ENCODE measurements at places on chromosomes 11 and 22.
A peak's percentile ranks its signal among the peaks of the same experiment; 100 is the strongest.

DNA sequence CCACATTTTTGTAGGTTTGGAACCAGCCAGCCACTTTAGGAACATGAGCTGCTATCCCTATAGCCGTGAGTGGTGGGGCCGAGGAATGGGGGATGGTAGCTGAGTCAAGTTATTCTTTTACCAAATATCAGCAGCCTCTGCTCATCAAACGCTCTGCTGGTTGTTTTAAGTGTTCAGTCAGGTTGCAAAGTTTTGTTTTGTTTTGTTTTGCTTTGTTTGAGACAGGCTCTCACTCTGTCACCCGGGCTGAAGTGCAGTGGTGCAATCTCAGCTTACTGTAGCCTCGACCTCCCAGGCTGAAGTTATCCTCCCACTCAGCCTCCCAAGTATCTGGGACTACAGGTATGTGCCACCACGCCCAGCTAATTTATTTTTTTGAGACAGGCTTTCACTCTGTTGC lies 14.4 kb downstream of the CABIN1 start:
- DNase-seq = no peak

DNA sequence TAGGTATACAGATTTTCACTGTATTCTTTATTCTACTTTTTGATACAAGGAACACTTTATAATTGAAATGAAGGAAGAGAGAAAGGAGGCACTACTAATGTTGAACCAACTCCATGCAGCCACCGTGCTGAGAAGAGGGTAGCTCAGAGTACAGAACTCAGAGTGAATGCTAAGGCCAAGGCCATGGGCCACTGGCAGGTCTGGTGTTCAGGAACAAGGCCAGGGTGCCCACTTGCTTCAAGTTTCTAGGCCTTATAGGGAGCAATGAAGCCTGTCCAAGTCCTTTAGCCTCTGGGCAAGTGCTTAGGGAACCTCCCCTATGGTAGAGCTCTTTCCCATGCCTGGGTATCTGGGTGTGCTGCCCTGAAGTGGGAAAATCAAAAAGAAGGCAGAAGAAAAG lies 235.0 kb downstream of the TENM4 start:
- no peak for DNase-seq

- no peak for DNase-seq
Observed at GRCh38 chr11:57240007-57240406, 3.0 kb upstream of the APLNR start.

- DNase-seq = no peak
Observed at GRCh38 chr22:47783433-47784366, 1021.2 kb downstream of the TBC1D22A start.

GRCh38 chr11:65915101-65915820 lies 3.6 kb downstream of the C11orf68 start:
- peak; percentile 69 for DNase-seq

GRCh38 chr22:46096706-46097230 lies 53.6 kb upstream of the PPARA start:
- no peak for DNase-seq

DNA sequence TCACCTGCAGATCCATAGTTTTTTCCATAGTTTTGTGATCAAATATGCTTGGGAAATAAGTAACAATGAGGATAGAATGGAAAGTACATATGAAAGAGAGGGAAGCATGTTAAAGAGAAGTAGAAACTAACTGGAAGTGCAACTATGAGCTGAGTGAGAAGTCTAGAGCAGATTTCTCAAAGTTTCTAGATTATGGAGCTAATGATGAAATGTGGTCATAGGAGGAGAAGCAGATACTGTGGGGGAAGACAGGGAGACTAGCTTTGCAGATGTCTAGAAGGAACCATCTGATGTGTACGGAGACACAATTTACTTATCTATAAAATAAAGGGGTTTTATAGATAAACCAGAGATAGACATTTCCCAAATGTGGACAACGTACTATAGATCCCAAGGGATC lies 37.1 kb downstream of the RELT start:
- DNase-seq = no peak

DNA sequence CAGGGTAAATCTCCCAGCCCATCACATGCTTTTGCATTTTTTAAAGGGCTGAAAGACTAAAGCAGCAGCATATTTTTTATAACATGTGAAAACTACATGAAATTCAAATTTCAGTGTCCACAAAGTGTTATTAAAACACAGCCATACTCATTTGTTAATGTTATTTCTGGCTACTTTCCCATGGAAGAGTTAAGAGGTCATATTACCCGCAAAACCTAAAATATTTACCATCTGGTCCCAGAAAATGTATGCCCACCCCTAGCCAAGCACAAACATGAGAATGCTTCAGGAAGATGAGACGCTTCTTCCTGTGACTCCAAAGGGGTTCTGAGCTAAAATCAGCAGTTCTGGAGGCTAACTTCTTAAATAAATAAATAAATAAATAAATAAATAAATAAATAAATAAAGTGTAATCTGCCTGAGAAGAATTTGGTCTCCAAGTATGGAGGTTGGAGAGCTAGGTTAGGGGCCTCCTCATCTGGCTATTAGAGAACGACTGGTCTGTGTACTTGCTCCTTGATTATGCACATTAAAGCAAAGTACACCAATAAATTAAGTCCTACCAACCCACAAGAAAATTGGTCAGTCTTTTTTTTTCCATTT lies 9.7 kb downstream of the IMMP1L start:
- DNase-seq = no peak

DNA sequence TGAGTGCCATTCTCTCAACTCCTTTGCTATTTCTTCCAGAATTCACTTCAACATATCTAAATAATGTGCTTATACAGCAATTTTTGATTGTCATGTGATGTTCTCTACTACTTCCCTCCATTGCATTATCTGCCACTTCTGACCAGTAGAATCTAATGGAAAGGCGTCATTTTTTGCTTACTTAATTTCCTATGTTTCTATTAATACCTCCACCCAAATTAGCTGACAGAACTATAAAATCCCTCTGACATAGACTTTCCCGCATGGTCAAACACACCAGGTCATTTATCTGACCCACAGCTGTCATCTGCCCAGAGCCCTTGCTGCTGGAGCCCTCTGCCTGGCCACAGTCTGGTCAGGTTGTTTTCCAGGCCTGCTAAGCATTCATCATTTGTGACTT lies 258.6 kb upstream of the NARS2 start:
- DNase-seq = no peak

- DNase-seq = no peak
Observed at GRCh38 chr22:45893516-45893915, 83.4 kb downstream of the WNT7B start.

DNA sequence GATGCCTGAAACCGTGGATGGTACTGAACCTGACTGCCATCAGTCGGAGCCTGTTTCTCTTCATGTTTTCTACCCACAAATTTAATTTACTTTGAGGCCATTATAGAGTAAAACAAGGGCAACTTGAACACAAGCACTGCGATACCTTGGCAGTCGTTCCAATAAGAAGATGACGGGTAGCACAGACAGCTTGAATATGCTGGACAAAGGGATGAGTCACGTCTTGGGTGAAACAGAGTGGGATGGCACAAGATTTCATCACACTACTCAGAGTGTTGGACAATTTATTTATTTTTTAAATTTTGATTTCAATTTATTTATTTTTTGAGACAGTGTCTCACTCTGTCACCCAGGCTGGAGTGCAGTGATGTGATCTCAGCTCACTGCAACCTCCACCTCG lies 5.7 kb downstream of the DIXDC1 start:
- DNase-seq = no peak

- DNase-seq = no peak
Observed at GRCh38 chr11:134598368-134598767, 186.3 kb upstream of the B3GAT1 start.

DNA sequence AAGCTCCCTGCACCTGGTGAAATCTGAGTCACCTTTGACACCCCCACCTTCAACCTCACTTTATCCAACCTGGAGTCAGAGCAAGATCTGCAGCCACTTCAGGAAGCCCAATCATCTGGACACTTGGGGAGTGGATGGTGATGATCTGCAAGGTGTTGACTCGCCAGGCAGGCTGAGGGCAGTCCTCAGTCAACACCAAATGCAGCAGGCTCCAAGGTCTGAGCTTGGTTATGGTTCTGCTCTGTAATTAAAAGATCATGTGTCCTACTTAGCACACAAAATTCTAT lies 446.9 kb downstream of the BRD1 start:
- DNase-seq = no peak

DNA sequence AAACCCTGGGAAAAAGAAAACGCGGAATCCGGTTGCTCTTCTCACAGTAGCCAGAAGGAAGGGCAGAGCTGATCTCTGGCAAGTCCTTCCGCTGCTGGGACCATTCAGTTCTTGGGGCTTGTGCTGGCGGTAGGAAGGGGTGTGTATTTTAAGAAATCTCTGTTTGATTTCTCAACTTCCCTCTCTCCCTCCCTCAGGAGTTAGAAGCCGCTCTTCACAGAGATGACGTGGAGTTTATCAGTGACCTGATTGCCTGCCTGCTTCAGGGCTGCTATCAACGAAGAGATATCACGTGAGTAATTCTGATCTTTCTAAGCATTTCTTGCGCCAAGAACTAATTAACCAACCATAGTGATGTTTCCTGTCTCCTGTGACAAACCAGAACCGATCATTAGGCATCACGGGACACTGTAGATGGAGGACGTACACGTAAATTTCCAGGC lies 85.9 kb upstream of the SLC25A18 start:
- DNase-seq = peak; percentile 22

- peak; percentile 83 for DNase-seq
Observed at GRCh38 chr22:31969789-31970489, 25.6 kb downstream of the YWHAH start.

GRCh38 chr11:35343033-35343598 lies 76.2 kb downstream of the SLC1A2 start:
- no peak for DNase-seq

- DNase-seq = no peak
Observed at GRCh38 chr11:35282221-35282882, 137.0 kb downstream of the SLC1A2 start.

DNA sequence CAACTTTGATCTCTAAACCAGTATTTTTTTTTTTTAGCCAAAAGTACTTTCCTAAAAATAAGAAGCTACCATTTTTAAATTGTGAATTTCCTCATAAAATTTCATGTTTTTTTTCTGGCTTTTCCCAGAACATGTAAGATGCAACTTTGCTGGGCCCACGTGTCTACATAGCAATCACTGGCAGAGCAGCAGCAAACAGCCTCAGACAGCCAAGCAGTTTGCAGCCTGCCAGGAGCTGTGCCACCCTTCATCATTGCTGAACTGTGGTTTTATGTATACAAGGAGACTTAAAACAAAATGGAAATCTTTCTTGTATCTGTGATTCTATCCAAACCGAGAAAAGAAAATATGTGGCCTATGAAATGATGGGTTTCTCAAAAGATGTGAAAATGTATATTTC lies 110.2 kb downstream of the GRIA4 start:
- no peak for DNase-seq

DNA sequence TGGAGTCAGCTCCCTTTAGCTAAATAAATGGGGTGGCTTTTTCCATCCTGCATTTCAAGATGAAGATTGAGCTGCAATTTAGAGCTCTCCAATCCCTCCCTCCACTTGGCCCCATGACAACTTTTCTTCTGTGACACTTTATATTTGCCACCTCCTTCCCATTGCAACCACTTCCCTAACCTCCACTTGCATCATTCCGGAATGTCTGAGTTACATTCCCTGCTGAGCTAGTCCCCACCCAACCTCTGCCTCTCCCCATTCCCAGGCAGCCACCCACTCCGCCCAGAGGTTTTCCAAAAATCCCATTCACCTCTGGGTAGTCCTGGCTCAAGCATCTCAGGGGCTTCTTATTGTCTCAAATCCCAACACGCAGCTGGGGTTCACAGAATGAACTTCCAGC lies 24.7 kb downstream of the PC start:
- DNase-seq = no peak

- DNase-seq = no peak
Observed at GRCh38 chr11:32289701-32290100, 145.6 kb downstream of the WT1 start.

DNA sequence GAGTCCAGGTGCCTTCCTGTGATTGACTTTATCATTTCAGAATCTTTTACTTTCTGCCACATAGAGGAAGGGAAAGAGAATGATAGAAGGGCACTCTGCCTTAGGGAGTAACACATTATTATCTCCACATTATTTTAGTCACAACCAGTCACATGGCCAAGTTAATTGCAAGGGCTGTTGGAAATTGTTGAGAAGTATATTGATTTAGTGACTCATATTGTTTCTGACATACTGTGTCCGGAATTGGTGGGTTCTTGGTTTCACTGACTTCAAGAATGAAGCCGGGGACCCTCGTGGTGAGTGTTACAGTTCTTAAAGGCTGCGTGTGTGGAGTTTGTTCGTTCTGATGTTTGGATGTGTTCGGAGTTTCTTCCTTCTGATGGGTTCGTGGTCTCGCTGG lies 8.7 kb downstream of the OR51B4 start:
- DNase-seq = no peak

GRCh38 chr11:106344394-106344793 lies 266.9 kb downstream of the AASDHPPT start:
- no peak for DNase-seq

DNA sequence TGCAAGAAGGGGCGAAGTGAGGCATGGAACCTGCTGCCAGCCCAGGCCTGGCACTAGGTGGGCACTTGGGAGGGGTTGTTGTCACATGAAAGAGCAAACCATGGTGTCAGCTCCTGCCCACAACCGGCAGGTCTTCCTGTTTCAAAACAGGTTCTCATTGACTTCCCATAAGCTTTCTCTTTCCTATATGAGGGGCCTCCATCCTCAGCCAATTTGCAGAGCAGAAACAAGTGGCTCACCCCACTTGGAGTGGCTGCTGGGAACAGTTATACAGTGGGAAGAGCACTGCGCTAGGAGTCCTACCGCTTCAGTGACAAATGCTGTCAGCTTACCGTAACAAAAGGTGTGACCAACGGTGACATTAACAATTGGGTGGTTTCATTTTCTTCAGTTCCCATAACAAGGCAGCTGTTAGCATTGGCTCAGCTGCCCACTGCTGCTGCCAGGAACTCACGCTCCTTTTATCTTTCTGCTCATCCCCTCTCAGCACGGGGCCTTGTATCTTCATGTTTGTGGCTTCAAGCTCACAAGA lies 10.2 kb upstream of the SSTR3 start:
- no peak for DNase-seq

DNA sequence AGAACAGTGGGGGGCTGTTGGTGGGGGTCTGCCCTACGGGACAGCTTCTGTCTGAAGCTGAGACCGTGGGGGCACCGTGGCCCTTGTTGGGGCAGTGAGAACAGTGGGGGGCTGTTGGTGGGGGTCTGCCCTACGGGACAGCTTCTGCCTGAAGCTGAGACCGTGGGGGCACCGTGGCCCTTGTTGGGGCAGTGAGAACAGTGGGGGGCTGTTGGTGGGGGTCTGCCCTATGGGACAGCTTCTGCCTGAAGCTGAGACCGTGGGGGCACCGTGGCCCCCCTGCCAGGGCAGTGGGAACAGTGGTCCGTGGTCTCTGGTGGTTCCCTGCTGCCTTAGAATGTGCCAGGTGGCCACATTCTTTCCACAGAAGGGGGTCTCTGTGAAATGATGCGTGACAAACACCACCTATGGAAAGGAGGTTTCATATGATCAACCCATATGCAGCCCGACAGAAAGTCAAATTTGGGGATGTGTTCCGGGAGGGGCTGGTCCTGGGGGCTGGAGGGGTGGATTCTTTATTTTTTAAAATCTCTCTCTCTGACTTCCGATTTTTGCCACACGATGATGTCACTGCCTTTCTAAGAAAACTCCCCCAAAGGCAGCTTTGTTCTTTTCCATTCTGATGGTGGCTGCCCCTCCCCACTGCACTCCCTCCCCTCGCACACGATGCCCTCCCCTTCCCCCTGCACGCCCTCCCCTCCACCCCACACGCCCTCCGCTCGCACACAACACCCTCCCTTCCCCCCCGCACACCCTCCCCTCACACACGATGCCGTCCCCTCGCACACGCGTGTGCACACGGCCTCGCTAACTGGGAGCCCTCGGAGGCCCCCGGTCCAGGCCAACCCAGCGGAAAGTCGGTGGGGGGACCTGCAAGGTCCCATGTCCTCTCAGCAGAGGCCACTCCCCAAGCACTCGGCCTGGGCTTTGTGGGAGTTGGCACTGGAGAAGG lies 1186.5 kb downstream of the BRD1 start:
- no peak for DNase-seq

Data from cerebellar nuclear complex (tissue), 1 donor.